GM13977 (cell line): ENCODE measurements at places on chromosomes 1 and 21.

GRCh38 chr1:207959141-207959825, 48.4 kb upstream of the CD34 start:
- peak; percentile 31 for DNase-seq

GRCh38 chr1:151060007-151060656, at the start of gene MLLT11:
MLLT11 (plus strand) TSS chr1:151060397; CDS start chr1:151067225, 6,828 bp downstream.
- peak; percentile 58 for DNase-seq

GRCh38 chr1:30085811-30086770, 637.3 kb downstream of the MATN1 start:
- DNase-seq = peak; percentile 67

DNA sequence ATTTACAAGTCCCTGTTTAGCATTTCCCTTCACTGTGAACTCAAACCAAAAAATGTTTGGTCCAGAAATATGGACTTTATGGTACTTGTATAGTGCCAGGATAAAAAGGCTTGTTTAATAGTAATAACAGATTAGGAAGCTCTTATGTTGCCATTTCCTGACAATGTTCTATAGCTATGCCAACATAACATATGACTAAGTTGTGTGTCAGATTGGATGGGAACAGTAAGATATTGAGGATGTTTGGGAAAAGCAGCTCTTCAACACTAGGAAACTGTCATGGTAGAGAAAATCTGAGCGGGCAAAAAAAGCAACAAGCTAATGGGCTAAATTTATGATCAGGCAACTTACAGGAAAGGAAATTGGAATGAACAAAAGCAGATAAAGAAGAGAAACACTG, 287.1 kb upstream of the ADGRL4 start:
- DNase-seq = no peak

DNA sequence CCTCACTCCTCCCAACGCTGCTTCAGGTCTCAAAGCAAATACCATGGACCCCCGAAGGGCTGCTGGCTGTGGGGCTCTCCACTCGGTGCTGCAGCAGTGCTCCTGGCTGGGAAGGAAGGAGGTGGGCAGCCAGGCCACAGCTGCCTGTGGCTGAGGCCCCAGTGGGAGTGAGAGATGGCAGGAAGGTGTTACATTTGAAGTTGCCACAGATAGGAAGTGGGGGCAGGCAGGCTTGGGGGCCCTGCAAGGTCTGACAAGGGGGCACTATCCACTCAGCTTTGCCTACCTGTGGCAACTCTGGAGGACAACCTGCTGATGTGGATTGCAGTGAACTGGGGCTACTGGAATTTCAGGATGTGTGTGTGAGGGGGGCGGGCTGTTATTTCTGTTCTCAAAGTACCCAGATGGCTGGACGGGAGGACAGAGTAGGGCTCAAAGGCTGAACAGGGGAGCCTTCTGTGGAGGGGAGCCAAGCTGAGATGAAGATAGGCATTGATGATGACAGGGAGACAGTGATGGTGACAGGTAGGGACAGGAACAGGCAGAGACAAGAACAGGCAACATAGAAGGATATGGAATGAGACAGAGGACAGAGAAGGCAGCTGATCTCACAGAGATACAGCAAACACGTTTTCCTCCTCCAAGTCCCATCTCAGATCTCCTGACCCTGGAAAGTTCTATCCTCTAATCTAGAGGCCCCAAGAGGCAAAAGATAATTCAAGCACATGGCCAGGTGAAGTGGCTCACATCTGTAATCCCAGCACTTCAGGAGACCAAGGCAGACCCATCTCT, 1.8 kb downstream of the ZNF683 start:
- DNase-seq = no peak

DNA sequence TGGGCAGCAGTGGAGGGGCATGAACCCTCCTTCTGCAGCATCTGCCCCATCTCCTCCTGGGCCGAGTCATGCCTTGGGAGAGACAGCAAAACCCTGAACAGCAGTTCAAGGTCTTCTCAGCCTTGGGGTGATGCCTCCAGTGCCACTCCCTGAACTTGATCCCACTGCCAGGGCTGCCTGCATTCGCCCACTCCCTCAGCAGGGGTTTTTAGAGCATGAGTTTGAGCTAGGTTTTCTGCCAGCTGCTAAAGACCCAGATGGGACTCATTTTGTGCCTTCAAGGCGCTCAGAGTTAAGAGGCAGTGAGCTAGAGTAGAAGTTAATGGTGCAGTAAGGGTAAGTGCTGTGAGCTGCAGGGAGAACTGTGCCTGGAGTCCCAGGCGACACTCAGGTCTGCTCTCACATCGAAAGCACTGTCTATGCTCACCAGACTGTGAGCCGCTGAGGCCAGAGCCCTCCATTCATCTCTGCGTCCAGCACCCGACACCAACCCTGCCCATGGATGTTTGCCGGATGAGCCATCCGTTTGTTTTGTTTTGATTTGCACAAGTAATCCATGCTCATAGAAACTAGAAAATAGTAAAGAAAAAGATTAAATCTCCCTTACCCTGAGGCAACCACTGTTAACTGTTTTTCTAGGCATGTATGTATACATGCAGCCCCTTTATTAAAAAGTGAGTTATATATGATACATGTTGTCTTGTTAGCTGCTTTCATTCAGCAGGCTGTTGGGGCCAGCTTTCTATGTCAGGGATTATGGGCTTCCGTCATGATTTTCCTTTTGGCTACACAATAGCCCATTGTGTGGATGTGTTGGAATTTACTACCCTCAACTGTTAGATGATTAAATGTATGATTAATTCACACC, 67.8 kb downstream of the VPS26C start:
- no peak for DNase-seq

GRCh38 chr1:32761253-32761877, 55.8 kb downstream of the YARS1 start:
- DNase-seq = peak; percentile 38

DNA sequence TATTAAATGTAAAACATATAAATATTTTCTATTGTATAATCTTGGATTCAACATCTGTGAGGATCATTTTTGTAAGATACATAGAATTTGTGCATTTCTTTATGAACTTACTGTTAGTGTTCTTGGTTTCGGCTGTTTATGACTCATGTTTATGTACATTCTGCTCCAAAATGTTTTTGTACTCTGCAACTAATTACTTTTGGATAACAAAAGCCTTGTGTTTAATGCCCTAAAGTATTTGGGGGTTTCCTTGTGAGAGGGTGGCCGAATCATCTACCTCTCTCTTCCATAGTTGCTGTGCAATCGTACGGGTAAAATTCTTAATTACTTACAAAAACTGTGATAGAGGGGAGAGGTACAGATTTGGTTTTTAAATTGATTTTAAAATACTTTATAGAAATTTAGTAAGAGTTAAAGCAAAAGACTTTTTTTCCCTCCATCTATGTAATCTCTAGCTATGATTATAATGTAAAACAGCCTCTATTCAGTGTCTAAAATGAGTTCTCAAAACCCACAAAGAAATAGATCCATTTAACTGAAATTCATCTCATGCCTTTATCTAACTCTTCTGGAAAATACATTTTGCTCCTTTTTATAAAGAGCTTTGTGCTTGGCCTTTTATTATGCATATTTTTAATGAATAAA, 38.7 kb upstream of the LRRC8C start:
- DNase-seq = no peak

- no peak for DNase-seq
Measured at GRCh38 chr1:16178596-16179497, 23.0 kb upstream of the EPHA2 start.

- DNase-seq = no peak
Measured at GRCh38 chr1:160048335-160048734, 16.5 kb upstream of the PIGM start.

DNA sequence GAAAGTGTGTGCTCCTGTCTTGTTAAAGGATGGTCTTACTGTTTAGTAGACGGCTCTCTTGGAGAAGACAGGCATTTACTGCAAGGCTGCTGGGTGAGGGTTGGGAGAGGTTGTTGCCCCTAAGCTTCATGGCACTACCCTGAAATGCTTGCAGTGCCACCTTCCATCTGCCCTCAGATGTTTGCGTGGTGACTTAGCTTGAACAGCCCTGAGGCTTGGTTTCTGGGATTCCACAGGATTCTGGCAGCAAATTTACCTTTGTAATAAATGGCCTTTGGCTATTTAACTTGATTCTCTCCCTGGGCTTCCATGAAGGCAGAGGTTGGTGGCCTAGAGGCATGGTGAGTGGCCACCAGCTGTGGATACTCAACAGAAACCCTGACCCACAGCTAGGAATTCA, 11.6 kb downstream of the MTARC1 start:
- no peak for DNase-seq

DNA sequence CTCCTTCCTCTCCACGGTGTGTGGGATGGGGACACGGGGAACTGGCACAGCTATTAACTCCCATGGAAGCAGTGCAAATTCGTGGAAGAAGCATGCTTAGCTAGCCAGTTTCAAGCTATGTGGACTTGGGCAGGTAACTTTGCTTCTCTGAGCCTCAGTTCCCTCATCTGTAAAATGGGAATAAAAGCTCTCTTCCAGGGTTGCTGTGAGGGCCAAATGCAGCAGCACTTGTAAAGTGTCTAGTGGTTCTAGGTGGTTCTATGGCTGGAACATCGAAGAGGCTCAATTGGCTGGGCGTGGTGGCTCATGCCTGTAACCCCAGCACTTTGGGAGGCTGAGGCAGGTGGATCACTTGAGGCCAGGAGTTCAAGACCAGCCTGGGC, 43.3 kb downstream of the DHRS3 start:
- no peak for DNase-seq

- DNase-seq = no peak
Measured at GRCh38 chr1:245604979-245605378, 450.2 kb downstream of the KIF26B start.

GRCh38 chr1:47991673-47992072, 5.5 kb downstream of the TRABD2B start:
- no peak for DNase-seq

GRCh38 chr1:17286646-17287045, 21.4 kb upstream of the PADI4 start:
- DNase-seq = no peak

DNA sequence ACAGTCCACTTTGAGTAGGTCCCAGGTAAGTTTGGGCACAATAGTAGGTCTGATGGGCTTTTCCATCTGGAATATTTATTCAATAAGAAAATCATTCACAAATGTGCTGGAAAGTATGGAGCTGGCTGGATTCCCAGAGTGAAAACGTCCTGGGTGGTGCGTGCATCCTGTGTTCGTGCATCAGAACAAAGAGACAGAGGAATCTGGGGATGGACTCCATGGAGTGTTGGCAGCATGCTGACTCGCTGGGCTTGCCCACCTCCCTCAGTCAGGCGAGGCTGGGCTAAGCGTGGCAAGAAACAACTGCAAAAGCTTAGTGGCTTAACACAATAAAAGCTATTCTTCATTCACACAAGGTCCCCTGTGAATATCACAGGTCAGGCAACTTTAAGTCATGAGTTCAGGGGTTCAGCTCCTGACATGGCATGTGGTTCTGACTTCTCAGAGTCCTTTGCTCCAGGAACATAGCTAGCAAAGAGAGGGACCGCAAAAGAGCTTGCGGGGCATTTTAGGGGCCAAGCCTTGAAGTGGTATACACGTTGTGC, 151.6 kb upstream of the ZNF644 start:
- no peak for DNase-seq

DNA sequence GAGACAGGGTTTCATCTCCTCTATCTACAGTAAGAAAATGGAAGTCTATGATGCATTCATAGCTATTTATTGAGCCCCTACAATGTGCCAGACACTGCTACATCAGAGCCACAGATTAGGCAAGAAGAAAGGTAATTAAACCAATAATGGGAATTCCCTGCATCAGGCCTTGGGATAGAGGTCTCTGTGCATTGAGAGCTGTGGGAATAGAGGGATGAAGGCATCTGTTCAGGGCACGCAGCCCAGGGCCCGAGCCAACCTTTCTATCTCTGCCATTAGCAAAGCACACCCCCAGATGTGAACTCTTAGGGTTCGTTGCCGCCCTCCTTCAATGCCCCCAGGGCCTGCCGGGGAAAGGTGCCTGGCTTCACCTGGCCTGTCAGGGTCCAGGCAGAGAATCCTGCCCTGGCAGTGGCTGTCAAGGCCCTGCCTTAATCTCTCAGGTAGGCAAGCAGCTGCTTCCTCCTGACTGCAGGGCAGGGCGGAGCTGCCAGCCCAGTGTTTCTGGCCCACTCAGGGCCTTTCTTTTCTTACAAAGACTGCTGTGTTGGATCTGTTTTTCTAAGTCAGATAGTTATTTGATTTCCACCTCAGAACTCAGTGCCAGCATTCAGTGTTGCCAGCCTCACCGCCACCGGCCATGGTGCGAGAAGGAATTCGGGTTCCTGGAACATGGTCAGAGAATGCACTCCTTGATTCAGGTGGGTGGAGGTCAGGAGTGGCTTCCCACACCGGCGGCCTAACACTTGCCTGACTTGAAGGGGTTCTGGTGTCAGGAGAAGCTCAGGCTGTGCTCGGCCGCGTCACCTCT, 76.1 kb downstream of the PGM1 start:
- DNase-seq = no peak

DNA sequence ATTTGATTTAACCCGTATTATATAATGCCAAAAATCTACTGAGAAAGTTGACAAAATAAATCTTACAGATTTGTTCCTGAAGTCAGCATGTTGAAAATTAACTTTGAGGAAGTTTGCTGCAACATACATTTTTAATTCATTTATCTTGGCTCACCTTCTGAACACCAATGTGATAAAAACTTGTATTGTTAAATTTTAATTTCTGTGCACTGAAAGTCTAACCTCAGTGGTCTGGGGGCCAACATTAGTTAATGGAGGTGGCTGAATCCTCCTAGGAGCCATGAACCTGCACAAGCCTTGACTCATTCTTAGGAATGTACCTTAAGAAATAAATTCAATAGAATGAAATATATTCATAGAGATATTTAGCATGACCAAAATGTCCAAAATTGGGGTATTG, 95.3 kb downstream of the ADSS2 start:
- no peak for DNase-seq

DNA sequence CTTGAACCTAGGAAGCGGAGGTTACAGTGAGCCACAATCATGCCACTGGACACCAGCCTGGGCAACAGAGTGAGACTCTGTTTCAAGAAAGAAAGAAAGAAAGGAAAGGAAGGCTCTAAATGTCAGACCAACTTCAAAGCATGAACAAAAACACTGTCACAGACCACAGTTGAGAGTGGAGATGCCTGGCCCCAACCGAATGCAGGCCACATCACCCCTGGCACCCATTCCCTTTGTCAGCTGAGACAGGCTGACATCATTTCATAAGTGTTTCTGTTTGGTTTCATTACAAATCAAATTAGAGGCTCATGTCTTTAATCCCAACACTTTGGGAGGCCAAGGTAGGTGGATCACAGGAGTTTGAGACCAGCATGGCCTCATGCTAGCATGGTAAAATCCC, 28.6 kb upstream of the NADK start:
- DNase-seq = no peak

- DNase-seq = no peak
Measured at GRCh38 chr1:3049905-3050304, 19.1 kb upstream of the PRDM16 start.

- DNase-seq = no peak
Measured at GRCh38 chr1:44327679-44328491, 27.2 kb downstream of the ERI3 start.

DNA sequence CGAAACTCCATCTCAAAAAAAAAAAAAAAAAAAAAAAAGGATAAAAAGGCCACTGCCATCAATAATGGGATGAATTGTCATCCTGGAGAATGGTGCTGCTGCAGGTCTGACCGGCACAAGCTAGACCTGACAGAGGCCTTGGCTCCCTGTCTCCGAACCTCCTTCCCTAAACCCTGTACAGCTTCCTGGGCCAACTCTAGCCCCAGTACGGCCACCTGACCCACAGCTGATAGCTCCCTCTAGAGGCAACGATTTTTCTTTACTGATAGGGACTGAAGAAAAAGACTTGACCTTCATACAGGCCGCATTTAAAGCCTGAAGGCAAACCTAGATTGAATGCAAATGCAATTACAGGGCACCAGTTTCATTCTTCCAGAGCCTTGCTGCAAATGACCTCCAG, 30.7 kb downstream of the NOL9 start:
- peak; percentile 50 for DNase-seq
